ENCODE measurements at places on chromosomes 16 and 17.

GRCh38 chr16:1884889-1885288 is 12.9 kb upstream of the MEIOB start:
- no peak for DNase-seq

DNA sequence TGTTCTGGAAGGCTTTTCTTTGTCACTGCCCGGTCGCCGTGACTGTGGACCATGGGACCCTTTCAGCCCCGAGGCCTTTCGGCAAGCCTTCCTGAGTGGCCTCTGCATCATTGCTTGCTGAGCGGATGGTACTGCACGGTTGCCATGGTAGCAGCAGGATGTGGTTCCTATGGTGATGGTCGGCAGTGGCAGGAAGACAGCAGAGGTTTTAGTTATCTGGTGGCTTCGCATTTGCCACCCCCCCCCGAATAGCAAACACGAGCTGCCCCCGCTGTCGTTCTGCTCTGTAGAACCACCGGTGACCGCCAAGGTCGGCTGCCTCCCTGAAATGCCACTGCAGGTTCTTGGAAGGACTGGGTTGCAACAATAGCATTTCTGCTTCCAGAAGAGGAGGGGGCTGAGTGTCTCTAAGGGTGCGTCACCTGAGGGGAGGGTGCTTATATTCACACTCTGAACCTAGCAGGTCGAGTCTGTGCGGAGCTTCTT is 76.6 kb downstream of the CMIP start:
- DNase-seq = no peak

- no peak for DNase-seq
Measured at GRCh38 chr17:79248843-79249493, 174.3 kb downstream of the ENGASE start.

DNA sequence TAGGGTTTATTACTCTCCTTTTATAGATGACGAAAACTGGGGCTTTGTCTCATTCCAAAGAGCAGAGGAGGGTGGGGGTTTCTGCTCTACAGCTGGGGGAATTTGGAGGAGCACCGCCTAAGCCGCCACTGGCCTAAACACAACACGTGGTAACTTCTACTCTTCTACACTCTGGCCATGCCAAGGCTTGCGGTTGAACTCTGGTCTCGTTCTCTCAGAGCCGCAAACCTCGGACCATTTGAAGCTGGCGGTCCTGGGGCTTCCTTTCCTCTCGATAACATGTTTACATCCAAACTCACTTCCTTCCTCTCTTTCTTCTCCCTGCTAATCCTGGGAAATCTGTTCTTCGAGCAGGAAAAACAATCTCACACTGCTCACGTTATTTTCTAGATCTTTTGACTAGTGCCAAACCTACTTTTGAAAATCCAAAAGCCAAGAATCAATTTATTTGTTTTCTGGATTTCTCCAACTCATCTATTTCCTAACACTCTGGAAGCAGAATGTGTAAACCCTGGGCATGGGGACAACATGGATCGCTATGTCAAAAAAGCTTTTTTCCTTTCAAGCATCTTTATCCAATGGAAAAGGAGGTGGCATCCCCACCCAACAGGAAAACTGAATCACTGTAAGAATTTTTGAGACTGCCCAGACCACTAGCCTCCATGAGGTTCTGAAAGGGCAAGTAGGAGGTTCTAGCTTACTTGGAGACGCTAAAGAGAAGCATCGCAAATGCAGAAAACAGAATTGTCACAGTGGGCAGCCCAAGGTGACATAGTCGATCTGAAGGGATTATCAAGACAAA is 13.6 kb upstream of the EEF2K start:
- no peak for DNase-seq

- DNase-seq = no peak
Measured at GRCh38 chr16:80023865-80024264, 423.3 kb upstream of the MAF start.

DNA sequence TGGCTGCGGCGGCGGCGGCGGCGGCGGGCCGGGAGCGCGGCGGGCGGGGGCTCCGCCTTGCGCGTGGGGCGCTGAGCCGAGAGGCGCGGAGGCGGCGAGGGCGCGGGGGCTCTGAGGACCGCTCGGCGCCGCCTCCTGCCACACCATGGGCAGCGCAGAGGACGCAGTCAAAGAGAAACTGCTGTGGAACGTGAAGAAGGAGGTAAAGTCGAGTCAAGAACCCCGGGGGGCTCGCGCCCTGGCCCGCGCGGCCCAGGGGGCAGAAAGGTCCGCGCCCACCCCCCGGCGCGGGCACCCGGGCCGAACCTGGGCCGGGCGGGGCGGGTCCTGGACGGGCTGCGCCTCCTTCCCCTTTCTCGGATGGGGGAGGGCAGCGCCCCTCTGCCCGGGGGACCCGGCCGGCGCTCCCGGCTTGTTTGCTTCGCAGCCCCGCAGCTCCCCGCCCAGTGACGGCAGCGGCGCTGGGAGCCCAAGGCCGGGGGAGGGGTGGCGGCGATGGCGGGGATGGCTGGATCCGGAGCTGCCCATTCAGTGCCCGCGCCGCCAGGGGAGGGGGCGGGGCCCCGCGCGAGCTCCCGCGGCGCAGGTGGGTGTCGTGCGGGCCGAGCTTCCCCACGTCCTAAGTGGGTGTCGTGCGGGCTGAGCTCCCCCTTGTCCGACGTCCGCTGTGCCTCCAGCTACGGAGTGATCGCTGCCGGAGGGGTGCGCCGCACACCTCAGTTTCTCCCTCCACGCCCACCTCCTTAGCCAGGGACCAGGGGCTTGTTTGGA is 428 bp downstream of the SGSM2 start:
- no peak for DNase-seq

DNA sequence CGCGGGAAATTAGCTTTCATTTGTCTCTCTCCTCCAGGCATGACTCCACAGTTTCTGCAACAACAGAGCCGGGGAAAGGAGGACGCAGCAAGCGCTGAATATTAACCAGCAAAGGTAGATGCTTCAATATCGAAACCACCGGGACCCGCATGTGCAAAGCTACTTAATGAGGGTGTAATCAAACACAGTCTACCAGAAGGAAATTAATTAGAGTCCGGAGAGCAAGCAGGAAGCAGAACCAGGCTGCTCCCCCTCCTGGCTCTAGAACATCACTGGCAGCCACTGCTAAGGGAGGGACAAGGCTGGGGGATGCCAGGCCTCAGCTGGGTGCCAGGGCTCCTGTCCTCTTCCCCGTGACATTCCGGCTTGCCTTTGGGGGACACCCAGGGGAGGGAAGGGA is 21.7 kb downstream of the LRRC75A start:
- no peak for DNase-seq

GRCh38 chr16:1906055-1906845 is 12.0 kb downstream of the HS3ST6 start:
- no peak for DNase-seq

- no peak for DNase-seq
Measured at GRCh38 chr16:17832738-17833137, 362.0 kb upstream of the XYLT1 start.

GRCh38 chr17:54339731-54340130 is 517.0 kb downstream of the KIF2B start:
- DNase-seq = no peak

DNA sequence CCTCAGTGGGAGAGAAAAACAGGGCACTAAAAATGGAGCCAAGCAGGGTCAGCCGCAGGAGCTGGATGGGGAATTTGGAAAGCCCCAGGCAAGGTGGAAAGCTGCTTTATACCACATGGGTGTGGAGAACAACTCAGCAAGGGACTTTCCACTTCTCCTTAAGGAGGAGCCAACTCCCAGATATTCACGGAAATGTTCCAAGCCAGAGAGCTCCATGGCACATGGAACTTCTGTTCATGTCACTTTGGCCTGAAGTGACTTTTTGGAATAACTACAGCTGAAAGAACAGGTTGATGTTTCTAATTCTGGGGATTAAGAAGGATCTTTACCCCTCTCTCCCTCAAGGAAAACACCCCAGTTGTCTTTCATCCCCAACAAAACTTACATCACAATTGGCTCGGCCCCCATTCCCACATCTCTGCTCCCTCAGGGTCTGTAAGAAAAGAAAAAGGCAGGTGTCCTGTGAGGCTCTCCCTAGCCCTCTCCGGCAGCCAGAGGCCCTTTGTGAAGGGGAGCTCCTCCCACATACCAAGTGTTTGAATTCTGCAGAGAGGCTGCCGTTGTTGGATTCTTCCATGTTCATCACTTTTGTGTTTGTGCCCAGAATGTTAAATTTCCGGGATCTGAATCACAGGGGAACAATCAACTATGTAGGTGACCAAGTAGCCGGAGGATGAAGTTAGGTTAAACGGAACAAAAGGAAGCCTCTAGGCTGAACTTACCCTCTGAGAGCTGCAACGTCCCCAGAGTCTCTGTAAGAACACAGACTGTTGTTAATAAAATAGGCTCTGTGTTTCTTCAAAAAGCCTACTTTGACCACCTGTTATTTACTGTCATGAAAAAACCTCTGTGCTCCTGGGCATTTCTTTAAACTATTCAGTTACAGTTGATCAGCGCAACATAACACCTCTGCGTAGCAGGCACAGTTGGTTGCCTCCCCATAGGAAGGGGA is 41.0 kb downstream of the STAT5A start:
- DNase-seq = no peak

GRCh38 chr16:84718-85406 is 6.8 kb downstream of the MPG start:
- peak; percentile 83 for DNase-seq

- no peak for DNase-seq
Measured at GRCh38 chr17:70976447-70976846, 807.1 kb downstream of the KCNJ2 start.

GRCh38 chr16:15055141-15056053 is 477 bp downstream of the NTAN1 start:
- DNase-seq = no peak

DNA sequence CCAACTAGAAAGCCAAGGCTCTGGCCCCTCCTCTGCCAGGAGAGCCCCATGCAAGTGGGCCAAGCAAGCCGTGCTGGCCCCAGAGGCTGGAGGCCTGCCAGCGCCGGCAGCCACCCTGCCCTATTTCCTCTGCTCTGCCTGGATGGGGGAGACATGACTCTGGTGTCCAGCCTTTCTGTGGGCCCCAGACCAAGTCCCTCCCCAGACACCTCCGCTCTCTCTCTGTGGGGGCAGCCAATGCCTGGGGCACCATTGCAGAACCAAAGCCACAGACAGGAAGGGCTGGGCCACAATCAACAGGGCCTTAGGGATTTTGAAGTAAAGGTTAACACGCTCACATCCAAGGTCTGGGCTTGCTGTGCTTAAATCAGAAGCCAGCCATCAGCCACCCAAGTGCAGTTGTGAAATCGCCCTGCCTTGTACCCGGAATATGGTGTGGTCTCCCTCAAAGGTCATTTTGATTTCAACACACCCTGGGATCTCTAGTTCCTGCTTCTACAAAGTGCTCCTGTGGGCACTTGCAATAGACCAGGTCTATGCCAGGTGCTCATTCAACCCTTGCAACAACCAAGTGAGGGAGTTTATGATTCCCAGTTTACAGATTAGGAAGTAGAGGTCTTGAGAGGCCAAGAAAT is 63.5 kb upstream of the TEX2 start:
- no peak for DNase-seq

DNA sequence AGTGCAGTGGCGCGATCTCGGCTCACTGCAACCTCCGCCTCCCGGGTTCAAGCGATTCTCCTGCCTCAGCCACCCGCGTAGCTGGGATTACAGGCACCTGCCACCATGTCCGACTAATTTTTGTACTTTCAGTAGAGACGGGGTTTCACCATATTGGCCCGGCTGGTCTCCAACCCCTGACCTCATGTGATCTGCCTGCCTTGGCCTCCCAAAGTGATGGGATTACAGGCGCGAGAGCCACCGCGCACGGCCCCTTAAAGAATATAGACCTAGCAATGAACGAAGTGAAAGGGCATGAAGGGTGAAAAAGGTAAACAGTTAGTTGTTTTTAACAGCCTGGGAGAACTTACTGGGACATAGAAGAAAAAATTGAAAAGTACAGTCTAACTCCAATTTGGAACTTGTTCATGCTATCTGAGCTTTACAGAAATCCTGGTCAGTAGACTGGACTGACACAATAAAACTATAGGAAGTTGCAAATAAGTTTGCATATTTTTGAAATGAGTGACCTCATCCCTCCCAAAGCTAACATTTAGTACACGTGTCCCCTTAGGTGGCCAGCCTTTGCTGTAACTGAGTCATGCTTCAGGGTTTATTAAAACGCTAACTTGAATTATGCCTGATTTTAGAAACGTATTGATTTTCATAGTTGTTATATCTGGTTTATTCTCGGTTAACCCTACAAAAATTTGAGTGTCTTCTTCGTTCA is 1.8 kb downstream of the COG1 start:
- no peak for DNase-seq

DNA sequence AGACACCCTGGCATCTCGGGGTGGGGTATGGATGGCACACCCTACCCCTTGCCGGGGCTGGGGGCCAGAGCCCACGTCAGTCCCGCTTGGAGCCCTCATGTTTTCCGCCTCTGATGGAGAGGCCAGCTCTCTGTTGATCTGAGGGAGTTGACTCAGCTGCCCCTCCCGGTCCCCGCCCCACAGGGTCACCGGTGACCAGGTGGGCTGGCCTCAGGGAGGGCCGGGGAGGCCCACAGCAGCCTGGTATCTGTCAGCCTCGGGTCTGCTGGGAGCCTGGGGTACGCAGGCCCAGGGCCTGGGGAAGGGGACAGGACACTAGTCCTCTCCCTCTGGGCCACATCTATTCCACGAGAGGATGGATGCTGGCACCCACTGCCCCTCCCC is 109.5 kb upstream of the CIBAR2 start:
- no peak for DNase-seq

DNA sequence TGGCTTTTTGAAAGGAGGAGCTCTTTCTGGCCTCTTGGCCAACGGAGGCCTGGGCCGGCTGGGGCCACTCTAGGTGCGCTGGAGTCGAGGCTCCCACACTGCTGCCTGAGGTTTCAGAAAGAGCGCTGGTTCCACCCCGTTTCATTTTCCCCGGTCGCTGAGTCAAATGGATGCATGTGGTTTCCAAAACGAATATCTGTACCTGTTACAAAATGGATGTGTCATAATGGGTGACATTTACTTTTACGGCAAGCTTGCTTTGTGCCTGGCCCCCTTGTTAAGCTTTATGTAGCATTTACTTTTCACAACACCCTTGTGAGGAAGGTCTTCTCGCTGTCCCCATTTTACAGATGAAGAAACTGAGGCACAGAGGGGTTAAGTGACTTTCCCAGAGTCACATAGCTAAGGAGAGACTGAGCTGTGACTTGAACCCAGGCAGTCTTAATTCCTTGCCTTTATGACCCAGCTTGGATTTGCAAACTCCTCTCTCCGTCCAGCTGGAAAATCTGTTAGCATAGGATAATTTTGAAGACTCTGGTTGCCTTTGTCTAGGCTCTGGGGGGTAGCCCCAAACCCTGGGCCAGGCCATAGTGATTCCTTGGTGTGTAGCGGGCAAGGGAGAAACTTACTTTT is 10.6 kb downstream of the KSR1 start:
- DNase-seq = no peak

DNA sequence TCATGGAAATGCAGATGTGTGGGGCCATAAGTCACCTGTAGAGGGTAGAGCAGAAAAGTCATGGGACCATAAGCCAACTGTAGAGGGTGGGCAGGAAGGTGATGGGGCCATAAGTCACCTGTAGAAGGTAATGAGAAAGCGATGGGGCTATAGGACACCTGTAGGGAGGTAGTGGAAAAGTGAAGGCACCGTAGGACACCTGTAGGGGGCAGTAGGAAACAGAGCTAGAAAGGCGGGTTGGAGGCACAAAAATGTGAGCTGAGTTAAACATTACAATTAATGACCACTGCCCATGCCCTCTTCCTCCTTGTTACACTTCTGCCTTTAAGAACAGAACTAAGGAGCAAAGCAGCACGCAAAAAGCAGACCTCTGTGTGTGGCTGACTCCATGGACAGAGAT is 150.1 kb downstream of the SHISA6 start:
- no peak for DNase-seq

Measured in NCI-H2081 (cell line).